ENCODE measurements at places on chromosomes 2 and 18.
A peak's percentile ranks its signal among the peaks of the same experiment; 100 is the strongest.

DNA sequence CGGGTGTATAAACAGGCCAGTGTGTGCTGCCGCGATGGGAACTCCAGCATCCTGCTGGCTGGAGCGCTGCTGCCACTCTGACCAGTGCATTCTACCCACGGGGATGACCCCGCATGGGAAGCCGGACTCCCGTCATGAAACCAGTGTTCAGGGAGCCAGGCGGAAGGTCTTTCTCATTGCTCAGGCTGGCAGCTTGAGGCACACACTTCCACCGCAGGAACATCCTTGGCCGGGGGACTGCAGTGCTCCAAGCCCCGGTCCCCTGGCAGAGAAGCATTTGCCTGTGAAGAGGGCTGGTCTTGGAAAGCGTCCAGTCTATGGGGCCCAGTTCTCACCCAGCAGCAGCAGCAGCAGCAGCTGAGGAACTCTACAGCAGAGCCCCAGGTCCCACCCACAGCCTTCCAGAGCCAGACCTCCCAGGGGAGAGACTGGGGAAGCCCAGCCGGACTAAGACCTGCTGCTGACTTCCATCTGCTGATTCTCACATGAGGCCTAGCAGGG lies 235.9 kb downstream of the KLHL29 start:
- DNase-seq, result no peak

DNA sequence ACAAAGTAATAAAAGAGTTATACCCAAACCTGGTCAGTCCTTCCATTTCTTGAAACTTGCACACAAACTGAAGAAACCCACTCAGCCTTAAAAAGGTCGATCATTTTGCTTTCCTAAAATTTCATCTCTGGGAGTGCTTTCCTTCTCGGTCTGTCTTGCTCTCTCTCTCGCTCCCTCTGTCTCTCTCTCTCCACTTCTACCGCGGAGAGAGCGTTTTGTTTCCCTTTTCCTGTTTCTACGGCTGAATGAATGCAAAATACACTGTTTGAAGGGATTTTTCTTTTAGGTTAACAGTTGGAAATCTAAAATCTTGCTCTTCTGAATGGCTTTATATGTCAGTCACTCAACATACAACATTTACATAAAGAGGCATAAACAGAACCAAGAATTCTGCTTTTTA lies 424.2 kb downstream of the TGIF1 start:
- DNase-seq, result no peak

GRCh38 chr2:203578759-203579643 lies 43.9 kb upstream of the RAPH1 start:
- peak; percentile 14 for DNase-seq

- DNase-seq, result no peak
Observed at GRCh38 chr2:170369894-170370293, 191.9 kb downstream of the MYO3B start.

DNA sequence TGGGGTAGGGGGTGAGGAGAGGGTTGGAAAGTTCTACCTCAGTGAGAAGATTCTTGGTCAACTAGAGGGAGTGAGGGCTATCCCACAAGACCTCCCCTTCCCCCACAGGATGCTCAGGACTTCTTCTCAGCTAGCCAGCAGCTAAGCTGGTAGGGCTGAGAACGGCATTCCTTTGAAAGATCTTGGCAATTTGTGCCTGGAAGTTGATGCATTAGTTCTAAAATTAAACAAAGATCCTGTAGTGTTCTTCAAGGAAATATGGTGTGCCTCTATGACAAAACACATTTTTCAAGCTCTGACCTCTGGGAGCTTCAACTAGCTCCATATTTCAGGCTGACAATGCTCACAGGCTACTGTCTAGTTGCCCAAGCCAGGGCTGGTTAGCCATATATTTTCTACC lies 2.3 kb downstream of the LYPD1 start:
- no peak for DNase-seq

- DNase-seq, result no peak
Observed at GRCh38 chr2:235793163-235793752, 299.4 kb downstream of the AGAP1 start.

DNA sequence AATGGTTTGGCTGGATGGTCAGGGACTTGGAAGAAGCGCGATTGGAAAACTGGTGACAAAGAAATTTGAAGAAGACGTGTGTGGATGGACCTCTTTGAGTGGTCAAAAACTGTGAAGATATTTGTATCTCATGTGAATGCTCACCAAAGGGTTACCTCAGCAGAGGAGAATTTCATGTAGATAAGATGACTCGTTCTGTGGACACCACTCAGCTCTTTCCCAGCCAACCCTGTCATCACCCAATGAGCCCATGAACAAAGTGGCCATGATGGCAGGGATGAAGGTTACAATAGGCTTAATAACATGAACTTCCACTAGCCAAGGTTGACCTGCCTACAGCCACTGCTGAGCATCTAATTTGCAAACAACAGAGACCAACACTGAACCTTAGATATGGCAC lies 248.3 kb downstream of the KCNE4 start:
- DNase-seq, result no peak

DNA sequence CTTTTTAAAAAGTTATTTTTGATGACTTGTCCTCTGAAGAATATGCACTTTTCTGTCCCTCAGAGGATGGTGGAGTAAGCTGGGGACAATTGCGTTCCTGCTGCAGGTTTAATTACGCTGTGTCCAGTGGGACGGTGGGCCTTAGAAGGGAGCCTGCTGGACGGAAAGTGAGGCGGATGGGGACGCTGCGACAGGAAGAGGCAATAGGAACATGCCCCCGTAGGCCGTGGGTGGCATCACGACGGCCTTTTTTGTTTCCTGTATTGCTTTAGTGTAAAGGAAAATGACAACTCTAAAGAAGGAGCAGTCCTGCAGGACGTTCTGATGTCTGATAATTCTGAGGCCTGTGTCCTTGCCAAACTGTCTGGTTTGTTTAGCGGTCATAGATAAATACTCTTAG lies 121.6 kb downstream of the NFATC1 start:
- DNase-seq, result no peak

DNA sequence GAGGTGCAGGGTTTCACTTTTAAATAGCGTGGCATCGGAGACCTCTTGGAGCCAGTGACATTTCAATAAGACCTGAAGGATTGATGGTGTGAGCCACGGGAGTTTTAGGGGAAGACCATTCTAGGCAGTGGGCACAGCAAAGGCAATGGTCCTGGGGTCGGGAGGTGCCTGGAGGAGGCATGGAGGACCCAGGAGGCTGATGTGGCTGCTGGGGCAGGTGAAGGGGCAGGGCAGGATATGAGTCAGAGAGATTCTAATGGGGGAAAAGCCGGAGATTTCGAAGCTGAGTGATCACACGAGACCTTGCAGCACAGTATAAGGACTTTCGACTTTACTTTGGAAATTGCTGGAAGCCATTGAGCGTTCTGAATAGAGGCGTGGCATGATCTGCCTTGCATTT lies 79.6 kb upstream of the KCNE4 start:
- DNase-seq, result no peak

GRCh38 chr2:54872780-54873179 lies 149.3 kb downstream of the EML6 start:
- DNase-seq, result no peak

GRCh38 chr18:34386803-34387202 lies 162.1 kb upstream of the NOL4 start:
- DNase-seq, result no peak

DNA sequence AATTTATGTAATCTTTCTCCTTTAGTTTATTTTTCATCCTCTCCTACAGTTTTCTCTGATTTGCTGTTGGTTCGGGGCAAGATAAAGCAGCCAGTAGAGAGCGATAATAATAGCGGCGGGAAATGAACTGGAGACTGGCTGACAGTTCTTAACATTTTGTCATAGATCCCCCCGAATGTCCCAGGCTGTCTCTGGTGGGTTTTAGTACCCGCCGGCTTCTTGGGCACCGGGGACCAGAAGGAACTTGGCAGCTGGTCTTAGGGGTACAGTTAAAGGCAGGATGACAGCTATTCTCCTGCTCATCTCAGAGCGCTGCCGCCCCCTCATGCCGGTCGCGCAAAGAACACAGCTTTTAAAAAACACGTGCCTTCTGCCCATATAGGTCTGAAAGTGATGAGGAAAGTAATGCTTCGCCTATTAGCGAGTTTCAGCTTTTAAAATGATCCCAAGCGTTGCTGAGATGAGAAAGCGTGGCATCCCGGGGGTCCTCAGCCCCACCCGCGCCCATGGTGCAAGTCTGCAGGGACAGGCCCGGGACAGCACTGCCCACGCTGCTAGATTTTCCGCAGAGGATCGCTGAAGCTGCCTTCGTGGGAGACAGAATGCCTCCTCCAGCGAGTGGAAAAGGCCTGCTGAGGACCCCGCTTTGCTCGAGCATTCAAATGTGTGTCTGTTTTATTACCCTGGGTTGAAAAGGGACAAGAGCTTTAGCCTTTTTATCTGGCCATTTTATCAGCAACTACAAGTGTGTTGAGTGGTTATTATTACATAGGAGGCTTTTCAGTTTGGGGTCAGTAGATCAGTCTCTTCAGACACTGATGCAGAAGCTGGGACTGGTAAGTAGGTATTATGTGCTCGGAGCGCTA lies 3.8 kb downstream of the ONECUT2 start:
- no peak for DNase-seq

DNA sequence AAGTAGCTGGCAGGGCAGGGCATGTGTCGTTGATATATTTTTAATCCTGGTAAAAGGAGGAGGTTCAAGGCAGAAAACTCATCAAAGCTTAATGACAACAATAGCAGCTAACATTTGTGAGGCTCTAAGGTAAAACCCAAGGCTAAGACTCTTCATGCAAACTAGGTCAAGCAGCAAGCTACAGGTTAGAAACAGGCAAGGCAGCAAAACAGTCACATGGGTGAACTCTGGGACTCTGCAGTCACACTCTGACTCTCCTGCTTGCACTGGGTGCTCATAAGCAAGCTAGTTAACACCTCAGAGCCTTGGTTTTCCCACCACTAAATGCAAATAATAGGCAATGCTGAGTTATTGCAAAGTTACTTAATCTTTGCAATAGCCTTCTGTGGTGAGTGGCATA lies 7.9 kb downstream of the IL1RN start:
- no peak for DNase-seq

- DNase-seq, result no peak
Observed at GRCh38 chr2:53958443-53958842, 12.3 kb downstream of the PSME4 start.

- DNase-seq, result no peak
Observed at GRCh38 chr18:38241736-38242135, 676.1 kb upstream of the CELF4 start.

DNA sequence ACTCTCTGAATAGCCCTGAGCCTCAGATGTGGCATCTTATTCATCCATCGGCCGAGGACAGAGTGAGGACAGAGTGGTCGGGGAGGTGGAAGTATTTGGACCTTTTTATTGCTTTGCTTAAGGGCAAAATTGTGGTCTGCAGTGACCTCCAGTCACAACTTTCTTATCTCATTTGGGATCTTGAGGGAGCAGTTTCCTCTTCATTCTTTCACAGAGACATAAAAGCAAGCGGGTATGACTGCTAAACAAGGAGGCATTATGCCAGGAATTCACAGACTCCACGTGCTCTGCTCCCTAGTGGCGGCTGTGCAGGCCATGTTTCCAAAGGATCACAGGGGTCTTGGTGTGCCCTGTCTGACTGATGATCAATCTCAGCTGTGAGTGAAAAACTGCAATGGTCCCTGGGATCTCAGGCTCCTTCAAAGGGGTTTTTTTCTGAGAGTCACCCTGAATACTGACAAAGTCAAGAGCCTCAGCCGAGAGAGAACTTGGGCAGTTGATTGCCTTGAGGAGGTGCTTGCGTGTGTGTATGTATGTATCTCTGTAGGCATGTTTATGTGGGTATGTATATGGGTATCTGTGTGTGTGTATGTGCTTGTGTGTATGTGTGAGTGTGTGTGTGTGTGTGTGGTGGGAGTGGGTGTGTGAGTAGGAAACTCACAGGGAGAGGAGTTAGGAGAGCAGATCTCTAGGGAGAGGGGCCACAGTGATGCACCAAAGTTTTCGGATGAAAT lies 47.7 kb downstream of the RAPGEF4 start:
- no peak for DNase-seq

- no peak for DNase-seq
Observed at GRCh38 chr2:239234191-239235175, 166.3 kb downstream of the HDAC4 start.

GRCh38 chr2:101967826-101968513 lies 23.8 kb upstream of the IL1R2 start:
- DNase-seq, result no peak

DNA sequence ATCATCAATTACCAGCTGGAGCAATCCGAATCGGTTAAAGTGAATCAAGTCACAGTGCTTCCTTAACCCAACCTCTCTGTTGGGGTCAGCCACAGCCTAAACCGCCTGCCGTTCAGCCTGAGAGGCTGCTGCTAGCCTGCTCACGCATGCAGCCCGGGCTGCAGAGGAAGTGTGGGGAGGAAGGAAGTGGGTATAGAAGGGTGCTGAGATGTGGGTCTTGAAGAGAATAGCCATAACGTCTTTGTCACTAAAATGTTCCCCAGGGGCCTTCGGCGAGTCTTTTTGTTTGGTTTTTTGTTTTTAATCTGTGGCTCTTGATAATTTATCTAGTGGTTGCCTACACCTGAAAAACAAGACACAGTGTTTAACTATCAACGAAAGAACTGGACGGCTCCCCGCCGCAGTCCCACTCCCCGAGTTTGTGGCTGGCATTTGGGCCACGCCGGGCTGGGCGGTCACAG lies 496 bp upstream of the ITGA4 start:
- peak; percentile 43 for DNase-seq

- DNase-seq, result no peak
Observed at GRCh38 chr2:102057502-102058292, 65.9 kb downstream of the IL1R2 start.

DNA sequence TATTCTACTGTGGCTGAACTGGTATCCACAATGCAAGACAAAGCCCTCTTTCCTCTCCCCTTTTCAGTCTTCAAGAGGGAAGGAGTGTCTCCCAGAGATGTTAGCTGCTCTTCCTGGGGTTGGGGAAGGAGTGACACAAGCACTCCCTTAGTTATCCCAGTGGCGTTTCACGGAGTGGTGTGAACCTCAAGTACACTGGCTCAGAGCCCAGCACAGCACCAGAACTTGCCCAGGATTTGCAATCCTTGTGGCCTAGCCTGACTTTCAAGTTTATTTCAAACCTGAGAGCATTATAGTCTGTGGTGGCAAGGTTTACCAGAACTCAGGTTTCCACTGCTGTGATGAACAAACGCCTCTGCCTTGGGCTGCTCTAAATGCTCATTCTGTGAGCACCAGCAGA lies 162.5 kb downstream of the CCDC102B start:
- DNase-seq, result no peak

- no peak for DNase-seq
Observed at GRCh38 chr2:173159791-173160463, 84.3 kb downstream of the MAP3K20 start.

DNA sequence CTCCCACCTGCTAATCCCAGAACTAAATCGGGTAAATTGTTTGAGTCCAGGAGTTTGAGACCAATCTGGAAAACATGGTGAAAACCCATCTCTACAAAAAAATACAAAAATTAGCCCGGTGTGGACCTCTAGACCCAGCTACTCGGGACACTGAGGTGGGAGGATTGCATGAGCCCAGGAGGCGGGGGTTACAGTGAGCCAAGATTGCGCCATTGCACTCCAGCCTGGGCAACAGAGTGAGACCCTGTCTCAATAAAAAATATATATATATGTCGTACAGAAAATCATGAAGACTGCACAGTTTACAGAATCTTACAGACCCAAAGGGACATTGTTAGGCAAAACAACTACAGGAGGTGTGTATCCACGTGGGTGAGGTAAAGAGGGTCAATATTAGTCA lies 4.0 kb upstream of the DPY30 start:
- DNase-seq, result no peak

GRCh38 chr2:15160201-15160991 lies 400.7 kb downstream of the NBAS start:
- no peak for DNase-seq
